Right lobe of liver (tissue), 6 donors: ENCODE measurements at places on chromosomes 7 and 10. TPM values are rescaled to one million over a fixed set of nuclear protein-coding genes. Genes with fewer than 3 reads are reported as not detected.

GRCh38 chr7:36633377-36633776, 90.9 kb downstream of the AOAH start:
- DNase-seq: no peak

DNA sequence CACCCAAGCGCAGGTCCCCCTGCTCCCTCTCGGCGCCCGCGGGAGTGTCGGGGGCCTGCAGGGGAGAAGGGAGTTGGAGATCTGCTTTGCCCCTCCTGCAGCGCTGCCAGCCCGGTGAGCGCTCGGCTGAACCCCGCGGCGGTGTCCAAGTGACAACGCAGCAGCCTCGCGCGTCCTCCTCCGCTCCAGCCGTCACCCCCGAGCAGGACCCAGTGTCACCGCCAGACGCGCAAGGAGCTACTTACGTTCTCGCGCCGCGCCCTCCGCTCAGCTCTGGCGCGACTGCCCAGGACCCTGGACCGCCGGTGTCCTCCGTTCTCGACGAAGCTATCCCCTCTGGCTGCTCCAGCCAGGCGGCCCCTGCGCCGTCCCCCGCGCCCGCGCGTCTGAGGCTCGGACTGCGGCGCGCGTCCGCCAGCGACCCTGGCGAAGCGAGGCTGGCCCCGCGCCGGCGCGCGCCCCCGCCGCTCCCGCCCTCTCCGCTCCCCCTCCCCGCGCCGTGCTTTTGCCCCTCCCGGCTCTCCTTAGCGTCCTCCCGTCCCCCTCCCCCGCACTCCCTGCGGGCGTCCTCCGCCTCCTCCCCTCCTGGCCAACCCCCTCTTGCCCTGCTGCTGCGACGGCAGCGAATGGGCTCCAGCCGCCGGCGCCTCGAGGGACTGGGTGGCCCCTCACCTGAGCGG, at the start of gene NRCAM:
NRCAM (minus strand) TSS at position 439 of the 680 bp plus-strand sequence. CDS start 216,372 bp downstream, outside the sequence.
- peak; percentile 54 for DNase-seq

DNA sequence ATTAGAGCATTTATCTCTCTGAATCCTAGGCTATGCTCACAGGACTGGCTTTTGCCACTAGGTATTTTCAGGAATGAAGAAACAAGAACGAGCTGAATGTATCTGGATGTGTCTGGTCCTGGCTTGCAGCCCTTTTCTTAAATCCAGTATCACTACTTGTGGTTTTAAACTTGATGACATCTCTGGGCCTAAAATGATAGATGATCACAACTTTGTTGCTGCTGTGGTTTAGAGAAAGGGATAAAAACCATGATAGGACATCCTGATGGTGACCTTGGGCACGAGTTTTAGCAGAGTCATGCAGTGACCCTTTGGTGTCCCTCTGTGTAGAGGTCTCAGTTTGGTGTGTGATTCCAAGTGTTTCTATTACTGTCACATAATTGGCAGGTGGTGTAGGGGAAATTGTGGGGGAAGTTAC, 31.7 kb upstream of the SEMA3C start:
- no peak for DNase-seq

DNA sequence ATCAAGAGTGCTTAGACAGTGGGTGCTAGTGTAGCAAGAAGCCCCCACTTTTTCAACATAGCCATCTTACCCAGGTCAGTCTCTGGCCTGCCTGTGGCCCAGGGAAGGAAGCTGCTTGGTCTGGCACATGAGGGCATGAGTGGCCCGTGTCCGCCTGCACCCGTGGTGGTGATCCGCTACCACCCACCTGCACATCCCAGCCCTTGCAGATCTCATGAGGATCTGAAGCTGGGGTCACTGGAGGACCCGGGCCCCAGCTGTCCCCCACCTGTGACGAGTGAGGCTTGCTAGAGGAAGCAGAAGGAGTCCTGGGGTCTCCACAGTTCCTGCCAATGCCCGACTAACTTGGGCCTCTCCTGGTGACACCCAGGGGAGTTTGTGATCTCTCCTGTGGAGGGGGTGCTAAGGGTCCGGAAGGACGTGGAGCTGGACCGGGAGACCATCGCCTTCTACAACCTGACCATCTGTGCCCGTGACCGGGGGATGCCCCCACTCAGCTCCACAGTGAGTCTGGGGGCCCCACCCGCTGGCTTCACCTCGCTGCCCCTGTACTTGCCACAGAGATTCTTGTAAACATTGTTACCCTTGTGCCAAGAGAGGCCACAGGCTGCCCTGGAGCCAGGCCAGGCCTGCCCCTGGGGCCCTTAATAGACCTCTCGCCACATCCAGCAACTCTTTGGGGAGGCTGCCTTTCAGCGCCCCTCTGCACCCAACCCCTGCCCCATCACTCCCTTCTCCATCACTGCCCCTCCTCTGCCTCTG, 10.8 kb upstream of the VSIR start:
- DNase-seq: peak; percentile 7

GRCh38 chr7:55965805-55966421, 1.5 kb downstream of the NIPSNAP2 start:
- DNase-seq: peak; percentile 78

DNA sequence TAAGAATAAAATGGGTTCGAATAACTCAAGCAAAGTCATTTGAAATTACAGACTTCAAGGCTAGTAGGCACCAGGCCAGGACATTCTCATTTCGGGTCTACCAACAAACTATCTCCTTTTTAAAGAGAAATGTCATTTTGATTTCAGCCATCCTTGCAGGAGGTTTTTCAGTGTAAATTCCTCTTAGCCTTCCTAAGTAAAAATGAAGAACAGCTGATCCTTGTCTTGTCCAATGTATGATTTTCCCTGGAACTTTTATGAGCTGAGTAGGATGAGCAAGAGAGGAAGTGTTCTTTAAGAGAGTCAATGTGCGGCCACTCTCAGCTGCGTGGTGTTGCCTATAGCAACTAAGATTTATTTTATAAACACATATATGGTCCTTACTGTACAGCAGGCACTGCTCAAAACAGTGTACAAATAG, 110.1 kb downstream of the PLCE1 start:
- DNase-seq: no peak

GRCh38 chr7:77569514-77570232, 32.6 kb downstream of the PTPN12 start:
- no peak for DNase-seq

GRCh38 chr10:77522268-77522809, 115.3 kb downstream of the KCNMA1 start:
- DNase-seq: no peak

GRCh38 chr7:105322655-105323277, 66.0 kb downstream of the SRPK2 start:
- no peak for DNase-seq

- DNase-seq: no peak
Observed at GRCh38 chr7:88206254-88206653, 13.6 kb downstream of the SRI start.

GRCh38 chr10:15879058-15879457, 18.8 kb upstream of the MINDY3 start:
- no peak for DNase-seq

- DNase-seq: no peak
Observed at GRCh38 chr7:74138334-74138867, 35.8 kb upstream of the EIF4H start.

DNA sequence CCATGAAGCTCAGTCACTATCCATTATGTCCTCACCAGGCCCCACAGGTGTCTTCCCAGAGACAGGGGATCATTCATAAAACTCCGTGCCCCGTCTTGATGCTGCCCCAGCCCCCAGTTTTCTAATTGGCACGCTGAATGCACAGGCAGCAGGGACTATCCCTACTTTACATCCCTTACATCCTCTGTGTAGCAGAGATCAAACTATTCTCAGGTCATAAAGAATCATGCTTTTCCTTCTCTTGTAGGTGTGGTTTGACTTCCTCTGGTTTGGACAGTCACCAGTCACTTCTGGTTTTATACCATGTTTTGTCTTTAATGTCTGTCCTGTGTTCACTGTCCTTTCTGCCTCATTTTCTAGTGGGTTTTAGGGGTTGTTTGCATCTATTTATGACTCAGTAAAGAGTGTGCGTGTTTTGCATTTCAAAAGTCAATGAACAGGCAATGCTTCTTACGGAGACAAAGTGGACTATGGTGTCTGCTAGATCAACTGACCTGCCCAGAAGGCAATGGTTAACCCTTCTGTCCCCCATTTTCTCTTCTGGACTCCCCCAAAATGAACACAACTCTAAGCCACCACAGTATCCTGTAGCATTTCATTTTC, 140.4 kb upstream of the NPVF start:
- no peak for DNase-seq

- DNase-seq: no peak
Observed at GRCh38 chr7:141225916-141226618, 152.2 kb downstream of the TMEM178B start.

- DNase-seq: no peak
Observed at GRCh38 chr7:55052081-55052480, 33.3 kb downstream of the EGFR start.

DNA sequence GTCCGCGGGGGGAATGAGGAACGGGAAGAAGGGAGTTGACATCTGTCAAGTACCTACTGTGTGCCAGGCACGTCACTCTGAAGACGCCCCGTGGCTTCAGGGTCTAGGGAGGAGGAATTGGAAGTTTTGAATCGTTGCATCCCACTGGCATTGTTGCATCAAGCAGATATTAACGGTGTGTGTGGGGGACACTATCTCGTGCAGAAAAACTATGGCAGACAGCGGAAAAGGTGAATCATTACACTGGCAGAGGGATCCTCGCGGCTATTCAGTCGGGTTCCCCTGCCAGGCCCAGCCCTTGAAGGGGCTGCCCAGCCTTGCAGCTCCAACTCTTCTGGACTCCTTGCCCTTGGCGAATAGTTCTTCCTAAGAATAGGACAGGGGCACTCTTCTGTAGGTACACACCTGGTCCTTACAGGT, 1.0 kb upstream of the KIAA1549 start:
- no peak for DNase-seq

GRCh38 chr10:31701546-31701945, 227.1 kb downstream of the ARHGAP12 start:
- DNase-seq: no peak

DNA sequence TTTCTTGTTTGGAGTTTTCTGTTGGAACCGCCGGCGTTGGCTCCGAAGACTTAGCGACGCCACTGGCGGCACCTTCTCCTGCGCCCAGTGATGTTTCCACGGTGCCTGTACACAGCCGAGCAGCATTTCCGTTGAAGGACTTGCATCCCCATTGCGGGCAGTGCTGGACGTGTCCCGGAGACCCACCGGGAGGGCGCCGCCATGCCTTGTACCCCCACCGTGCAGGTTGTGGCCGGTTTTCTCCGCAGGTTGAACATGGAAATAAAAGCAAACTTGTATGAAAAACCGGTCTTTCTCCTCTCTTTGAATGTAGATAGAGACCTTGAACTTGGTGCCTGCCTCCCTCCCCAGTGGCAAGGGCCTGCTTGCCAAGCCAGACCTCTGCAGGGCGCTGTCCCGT, 22.9 kb upstream of the CHST12 start:
- no peak for DNase-seq

DNA sequence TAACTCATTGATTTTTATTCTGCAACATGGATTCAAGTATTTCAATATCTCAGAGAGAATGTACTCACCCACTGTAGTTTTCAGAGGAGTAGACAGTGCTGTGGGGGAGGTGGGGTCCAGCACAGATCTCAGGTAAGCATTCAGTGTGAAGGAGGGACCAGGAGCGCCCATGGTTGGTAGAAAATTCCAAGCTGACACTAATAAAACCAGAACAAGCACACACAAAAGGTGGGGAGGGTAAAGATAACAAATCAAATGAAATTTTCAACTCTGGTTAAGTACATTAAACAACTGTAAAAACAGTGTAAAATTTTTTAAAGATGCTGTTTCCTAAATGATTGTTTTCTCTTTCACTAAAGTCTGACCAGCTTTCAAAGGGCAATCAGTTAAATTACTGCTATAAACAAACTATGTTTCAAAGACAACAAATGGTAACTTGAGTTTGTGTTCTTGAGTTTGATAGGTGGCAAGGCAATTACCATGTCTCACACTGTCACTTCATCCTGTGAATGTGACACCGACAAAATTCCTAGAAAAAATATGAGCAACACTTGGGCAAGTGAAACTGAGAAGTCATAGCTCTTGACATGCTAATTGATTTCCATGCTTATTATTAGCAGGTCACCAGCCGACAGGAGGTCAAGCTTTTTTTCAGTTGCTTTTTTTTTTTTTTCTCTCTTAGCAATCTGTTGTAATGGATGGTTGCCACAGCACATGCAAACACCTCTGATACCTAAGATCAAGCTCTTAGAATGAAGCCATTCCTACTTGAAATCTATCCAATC, 205.8 kb upstream of the SLC26A5 start:
- no peak for DNase-seq

- no peak for DNase-seq
Observed at GRCh38 chr10:76285012-76285411, 853.6 kb downstream of the LRMDA start.

GRCh38 chr10:112713411-112713810, 236.6 kb upstream of the TCF7L2 start:
- no peak for DNase-seq

DNA sequence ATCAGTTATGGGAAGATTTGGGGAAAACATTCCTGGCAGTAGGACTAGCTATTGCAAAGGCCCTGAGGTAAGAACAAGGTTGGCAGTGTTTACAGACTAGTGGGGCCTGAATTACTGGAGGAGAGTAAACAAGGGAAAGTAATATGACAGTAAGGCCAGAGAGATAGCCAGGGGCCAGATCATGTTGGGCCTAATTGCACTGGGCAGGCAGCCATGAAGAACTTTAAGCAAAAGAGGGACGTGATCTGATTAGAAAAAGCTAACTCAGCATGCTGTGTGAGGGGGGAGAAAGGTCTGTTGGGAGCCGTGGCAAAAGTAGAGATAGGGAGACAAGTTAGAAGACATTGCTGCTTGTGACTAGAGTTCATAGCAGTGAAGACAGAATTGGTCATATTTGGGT, 9.2 kb downstream of the NUP42 start:
- no peak for DNase-seq

DNA sequence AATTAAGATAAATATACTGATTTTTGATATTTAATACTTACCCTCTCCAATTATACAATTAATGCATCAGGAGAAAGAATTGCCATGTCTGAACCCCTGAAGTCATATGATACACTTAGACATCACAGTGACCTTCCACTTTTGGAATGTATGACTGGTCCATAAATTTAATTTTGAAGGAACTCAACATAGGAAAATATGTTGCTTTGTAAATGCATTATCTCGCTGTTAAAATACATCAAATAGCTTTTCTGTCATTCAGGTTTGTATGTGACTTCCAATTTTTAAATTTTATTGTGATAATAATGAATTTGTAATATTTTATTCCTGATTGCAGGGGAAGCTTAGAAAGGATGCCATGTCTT, 631.9 kb upstream of the ANKRD30A start:
- DNase-seq: no peak

GRCh38 chr10:31395695-31396094, 76.7 kb downstream of the ZEB1 start:
- DNase-seq: no peak

Gene ADCY1
- 11.0 TPM for total RNA-seq

Gene VWA2
- total RNA-seq: not detected

Gene IDI1
- 79.7 TPM for total RNA-seq

Gene ITGB8
- 0.53 TPM for total RNA-seq

Gene GOLGA7B
- 0.18 TPM for total RNA-seq

Gene NXPH1
- not detected for total RNA-seq

Gene SLF2
- total RNA-seq: 7.4 TPM

Gene ANKRD30A
- not detected for total RNA-seq

Gene GRIFIN
- total RNA-seq: not detected

Gene ACSM6
- not detected for total RNA-seq

Gene GPR37
- total RNA-seq: 15.1 TPM

Gene C10orf95
- total RNA-seq: not detected

Gene SDK1
- total RNA-seq: 1.4 TPM

Gene STEAP1
- total RNA-seq: 58.8 TPM

Gene TRIM74
- 0.88 TPM for total RNA-seq

Gene CPEB3
- 11.0 TPM for total RNA-seq
